ENCODE measurements at places on chromosomes 11 and 22.

DNA sequence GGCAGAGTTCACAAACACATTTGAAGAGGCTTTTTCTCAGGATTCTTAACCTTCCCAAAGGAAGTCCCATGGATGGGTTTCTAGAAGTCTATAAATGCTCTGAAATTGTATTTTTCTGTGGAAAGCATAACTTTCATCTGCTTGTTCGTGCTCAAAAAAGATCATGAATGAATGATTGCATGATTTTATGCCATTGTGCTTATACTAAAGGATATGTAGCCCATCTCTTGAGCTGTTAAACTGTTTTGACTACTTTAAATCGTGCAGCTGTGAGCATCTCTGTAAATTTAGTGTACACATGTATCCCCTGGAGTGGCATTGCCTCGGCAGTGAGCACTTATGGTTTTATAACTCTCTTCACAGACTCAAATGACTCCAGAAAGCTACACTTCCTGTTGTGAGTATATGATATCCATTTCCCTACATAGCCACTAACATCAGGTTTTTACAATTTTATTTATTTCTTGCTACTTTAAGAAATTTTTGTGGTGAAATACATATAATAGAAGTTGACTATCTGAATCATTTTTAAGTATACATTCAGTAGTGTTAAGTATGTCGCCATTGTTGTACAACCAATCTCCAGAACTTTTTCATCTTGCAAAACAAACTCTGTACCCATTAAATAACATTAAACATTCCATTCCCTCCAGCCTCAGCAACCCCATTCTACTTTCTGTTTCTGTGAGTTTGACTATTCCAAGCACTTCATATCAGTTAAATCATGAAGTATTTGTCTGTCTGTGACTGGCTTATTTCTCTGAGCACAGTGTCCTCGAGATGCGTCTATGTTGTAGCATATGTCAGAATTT is 8.0 kb downstream of the NEAT1 start:
- no peak for DNase-seq

DNA sequence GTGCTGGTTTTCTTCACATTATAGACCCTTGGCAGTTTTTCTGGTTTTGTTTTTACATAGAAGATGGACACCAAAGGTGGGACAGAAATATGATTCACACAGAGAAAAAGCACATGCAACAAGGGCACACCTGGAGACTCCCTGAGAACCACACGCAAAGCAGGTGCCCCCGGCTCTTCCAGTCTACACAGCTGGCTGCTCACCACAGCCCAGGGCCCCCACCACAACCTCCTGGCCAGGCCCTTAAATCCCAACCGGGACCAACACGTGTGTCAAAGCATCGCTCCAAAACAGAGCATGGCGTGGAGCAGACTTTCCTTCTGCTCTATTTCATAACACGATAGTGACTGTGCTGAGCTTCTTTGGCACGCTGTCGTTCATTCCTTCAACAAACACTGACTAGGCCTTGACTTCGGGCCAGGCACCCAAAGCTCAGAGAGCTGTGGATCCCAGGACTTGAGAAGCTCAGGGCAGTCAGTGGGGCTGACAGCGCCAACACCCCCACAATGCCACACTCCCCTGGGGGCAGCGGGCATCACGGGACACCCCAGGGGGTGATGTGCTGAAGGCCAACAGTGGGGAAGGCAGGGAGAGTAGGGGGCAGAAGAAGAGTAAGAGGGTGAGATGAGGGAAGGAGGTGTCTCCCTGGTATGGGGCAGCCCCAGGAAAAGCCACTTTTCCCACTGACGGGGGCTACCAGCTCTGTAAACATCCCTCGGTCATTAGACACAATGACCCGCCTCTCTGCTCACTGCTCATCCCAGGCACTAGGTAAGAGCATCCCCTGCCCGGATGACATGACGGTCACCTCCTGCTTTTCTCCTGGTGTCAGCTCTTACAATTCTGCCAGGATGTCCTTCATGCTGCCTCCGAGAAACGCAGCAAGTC is 26.0 kb downstream of the CELSR1 start:
- no peak for DNase-seq

DNA sequence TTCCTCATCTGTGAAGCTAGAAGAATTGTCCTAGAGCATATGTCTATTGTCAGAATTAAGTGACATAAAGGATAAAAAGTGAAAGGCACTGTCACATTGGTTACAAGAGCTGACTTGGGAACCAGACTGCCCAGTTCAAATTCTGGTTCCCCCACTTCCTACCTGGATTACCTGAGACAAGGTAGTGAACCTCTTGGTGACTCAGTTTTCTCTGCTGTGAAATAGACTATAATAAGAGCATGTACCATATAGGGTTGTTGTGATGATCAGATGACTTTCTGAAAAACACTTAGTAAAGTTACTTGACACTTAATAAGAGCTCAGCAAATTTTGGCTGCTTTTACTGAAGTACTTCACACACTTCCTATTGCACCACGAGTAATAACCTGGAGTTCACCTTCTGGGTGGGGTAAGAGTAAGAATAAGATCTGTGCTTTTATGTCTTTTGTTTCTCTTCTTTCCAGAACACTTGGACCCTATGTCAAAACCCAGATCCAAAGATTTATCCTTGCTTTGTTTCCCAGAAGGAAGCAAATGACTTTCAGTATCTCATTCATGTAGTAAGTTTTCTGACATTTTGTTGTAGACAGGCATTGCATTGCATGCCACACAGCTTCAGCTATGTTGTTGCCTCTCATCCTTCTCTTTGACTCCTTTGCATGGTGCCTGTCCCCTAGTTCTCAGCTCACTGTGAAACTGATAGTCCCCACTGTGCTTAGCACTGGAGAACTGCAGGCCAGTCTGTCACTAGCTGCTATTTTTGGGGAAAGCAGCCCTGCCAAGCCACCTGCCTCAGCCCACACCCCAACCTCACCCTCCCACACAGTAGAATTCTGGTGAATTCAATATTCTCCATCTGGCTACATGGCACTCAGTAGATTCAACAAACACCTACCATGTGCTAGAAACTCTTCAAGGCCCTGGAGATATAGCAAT is 121.8 kb upstream of the POU2AF2 start:
- DNase-seq, result no peak

DNA sequence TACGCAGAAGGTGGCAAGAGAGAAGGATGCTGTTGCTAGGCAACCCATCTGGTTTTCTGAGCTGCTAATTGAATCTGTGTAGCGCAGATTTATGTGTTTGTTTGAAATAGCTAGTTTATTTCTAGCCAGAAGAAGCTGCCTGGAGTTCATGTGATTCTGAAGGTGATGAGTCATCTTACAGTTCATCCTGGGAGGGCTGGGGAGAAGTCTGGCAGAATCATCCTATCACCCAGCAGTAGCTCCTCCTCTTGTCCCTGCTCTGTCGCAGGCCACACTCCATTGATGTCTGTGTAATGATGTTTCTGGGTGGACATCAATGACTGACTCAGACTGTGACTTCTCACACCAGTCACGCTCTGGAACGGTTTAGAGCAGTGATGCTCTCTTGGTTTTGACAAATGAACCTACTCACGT is 4.8 kb upstream of the FBXO7 start:
- DNase-seq, result peak; percentile 7

DNA sequence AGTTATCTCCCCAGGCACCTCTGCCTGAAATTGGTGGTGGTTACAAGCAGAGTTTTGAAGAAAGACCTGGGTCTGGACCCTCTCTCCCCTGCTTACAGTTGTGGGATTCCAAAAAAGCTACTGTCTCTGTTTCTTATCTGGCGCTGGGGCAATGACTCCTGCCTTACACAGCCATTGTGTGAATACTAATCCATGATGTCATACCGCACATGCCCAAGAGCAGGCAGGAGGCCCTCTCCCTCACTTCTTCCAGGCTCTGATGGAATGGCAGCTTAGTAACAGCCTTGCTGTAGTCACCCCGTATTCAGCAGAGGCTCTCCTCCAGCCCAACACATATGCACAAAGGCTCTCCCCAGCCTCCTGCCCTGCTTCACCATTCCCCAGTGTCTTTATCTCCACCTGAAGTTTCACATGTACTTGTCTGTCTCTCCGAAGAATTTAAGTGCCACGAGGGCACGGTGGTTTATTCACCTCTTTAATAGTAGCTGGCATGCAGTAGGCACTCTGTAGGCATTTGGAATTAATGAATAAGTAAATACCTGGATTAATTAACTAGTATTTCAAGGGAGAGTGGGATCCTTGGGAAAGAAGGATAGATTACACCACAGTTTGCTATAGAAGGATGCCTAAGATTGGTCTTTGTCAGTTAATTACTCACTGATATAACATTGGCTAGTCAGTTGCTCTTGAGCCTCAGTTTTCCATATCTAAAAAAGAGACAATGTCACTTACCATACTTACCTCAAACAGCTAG is 165.6 kb downstream of the ETS1 start:
- no peak for DNase-seq

DNA sequence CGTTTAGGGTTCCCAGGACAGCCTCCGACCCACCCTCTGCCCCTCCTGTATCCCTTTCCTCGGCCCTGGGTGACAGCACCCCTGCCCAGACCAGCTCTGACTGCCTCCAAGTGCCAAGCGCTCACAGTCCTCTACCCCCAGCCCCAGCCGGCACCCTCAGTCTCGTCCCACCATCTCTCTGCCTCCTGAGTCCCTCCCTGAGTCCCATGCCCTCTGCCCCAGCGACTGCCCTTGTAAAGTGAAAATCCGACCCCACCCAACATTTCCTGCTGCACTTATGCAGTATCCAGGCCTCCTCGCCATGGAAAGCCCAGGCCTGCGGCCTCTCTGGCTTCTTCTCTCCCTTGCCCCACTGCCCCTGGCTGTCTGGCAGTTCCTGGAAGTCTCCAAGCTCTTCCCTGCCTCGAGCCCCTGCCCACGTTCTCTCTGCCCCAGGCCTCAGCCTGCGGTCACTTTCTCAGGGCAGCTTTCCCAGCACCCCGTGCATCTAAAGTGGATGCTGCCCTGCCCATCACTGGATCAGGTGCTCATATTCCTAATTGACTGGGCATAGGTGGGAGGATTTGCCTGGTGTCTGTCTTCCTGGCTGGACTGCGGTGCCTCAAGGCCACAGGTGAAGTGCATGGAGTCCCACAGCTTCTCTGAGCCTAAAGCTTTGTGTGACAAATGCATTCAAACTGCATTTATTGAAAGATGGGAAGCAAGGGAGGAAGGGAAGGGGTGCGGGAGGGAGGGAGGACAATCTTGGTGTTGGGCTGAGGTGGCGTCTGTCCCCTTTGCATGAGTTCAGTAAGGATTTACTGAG is 17.7 kb upstream of the IL2RB start:
- DNase-seq, result no peak

DNA sequence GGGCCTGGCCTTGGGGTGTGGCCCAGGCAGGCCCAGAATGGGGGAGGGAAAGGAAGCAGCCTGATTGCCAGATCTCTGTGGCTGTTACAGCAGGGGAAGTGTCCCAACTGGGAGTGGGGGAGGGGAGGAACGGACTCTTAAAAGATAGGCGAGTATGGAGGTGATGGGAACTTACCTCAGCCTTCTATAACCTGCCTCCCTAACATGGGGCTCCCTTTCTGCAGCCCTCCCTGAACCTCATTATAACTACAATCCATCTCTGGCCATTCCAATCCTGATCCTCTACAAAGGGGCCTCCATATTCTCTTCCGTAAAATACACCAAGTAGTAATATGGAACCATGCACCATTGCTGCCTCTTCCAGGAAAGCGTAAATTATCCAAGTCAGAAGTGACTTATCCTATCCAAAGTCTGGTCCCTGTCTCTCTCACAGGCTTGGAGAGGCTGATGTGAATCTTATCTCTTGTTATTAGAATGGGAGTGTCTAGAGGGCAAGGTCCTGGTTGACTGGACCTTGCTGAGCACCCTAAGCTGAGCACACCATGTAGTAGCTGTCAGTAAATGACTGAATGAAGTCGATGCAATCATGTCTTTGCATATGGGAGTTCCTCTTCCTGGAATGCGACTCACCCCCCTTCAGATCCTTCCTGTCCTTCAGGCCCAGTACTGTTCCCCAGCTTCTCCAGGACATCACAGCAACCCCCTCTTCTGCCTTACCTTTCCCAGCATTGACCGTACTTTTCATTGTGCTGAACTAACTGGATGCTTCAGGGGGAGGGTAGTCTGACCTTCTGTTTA is 5.9 kb downstream of the RHOG start:
- no peak for DNase-seq

DNA sequence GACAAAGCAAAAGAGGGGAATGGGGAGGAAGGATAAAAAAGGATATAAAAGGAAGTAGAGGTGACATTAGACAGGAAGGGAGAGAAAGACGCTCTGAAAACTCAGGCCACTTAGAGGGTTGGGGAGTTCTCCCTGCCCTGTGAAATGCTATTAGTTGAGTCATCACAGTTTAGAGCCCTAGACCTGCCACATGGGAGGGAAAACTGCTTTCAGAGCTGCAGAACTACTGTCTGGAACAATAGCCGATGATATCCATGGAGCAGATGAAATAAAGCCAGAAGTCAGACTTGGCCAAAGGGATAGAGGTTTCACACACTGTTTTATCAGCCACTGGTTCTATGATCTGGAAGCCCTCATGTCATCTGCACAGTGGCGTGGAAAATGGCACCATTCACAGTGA is 157.9 kb downstream of the NCAM1 start:
- no peak for DNase-seq
